ENCODE measurements at places on chromosomes 1 and 21.
A peak's percentile ranks its signal among the peaks of the same experiment; 100 is the strongest.

- no peak for DNase-seq
Observed at GRCh38 chr1:228452194-228453021, 34.8 kb upstream of the RNF187 start.

DNA sequence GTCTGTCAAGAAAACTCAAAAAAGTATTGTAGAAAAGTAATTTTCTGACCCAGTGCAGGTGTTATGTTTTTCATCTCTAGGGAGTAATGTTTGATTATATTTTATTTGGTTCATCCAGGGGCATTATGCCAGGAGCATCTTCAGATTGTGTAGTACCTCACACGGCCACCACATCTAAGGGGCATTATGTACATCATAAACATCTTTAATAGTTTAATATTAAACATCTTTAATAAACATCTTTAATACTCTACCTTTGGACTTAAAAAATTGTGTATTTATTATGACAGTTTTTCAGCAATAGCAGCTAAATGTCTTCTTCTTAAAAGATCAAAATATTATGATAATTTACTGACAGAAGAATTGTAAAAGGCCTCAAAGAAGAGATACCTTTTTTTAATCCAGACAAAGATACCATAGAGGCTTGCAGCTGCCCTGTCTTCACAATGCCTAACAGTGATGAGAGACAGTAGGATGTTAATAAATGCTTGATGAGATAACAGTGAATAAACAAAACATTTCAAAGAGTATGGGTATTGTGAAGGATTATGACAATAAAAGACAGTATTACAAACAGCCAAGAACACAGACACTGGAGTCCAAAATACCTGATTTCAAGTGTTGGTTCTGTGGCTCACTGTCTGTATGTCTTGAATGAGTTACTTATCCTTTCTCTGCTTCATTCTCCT is 240.9 kb upstream of the ADGRL2 start:
- no peak for DNase-seq

DNA sequence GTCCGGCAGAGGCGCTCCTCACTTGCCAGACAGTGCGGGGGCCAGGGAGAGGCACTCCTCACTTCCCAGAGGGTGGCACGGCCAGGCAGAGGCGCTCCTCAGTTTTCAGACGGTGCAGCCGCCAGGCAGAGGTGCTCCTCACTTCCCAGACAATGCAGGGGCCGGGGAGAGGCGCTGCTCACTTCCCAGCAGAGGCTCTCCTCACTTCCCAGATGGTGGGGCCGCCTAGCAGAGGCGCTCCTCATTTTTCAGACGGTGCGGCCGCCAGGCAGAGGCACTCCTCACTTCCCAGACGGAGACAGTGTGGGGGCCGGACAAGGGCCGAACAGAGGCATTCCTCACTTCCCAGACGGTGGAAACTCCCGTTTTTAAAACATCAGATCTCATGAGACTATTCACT is 238.4 kb upstream of the CACYBP start:
- DNase-seq, result no peak

- DNase-seq, result no peak
Observed at GRCh38 chr1:103788377-103788776, 38.7 kb downstream of the AMY1C start.

GRCh38 chr21:46325073-46325912 is 1.3 kb downstream of the PCNT start:
- DNase-seq, result peak; percentile 6

GRCh38 chr1:3323021-3323795 is 131.3 kb upstream of the ARHGEF16 start:
- no peak for DNase-seq

DNA sequence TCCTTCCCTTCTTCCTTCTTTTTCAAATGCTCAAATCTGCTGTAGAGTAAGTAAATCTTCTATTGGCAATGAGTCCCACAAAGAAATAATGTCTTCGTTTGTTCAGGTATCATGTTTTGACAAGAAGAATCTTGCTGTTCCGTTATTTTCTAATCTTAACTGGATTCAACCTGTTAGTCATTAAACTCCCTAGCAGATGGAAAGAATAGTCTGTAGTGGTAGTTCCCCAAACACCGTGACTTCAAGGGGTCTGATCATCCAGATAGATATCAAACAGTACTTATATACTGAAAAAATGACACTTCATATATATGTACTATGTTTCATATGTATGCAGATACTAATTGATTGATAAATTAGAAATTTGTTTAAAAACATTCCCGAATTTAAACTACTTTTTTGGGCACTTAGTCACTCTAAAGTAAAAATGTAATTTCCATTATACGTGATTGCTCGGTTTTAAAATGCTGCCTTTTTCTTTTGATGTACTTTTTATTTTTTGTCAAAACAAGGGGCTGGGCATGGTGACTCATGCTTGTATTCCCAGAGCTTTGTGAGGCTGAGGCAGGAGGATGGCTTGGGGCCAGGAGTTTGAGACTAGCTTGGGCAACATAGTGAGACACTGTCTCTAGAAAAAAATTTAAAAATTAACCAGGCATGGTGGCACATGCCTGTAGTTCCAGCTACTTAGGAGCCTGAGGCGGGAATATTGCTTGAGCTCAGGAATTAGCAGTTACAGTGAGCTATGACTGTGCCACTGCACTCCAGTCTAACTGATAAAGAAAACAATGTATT is 335.7 kb upstream of the SNX7 start:
- no peak for DNase-seq

DNA sequence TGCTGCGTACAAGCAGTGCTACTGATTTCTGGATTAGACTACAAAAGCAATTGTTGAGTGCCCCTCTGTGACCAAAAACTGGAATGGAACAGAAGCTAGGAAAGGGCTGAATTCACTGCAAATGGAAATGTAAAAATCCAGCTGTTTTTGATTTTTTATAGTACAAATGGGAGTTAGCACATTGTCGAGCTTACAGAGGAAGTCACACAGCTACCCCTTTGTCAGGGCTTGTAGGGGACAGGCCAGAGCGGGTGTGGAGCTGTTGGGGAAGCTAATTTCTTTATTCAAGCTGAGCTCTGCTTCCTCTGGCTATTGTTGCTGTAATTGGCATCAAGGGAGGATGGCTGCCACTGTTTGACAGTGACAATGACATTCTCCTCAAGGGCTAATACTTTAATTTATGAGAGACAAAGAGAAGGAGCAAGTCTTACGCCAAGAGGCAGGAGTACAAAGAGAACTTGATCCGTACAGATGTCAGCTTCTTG is 96.1 kb downstream of the SLC35F3 start:
- DNase-seq, result no peak

DNA sequence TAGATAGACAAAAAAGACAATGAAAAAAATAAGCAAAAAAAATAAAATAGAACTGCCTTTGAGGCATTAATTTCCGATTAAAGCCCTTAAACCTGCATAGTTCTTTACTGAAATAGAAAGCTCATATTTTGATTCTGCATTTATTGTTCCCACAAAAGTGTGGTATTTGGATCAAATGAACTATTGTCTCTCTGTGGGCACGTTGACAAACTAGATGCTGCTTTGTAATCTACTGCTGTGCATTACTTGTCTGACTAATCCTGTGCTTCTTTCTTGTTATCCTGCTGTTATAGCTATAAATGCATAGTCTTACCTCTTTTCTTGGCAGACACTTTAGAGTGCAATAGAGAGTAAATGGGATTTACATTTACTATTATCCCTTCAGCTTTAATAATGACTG is 31.4 kb upstream of the SLC35D1 start:
- DNase-seq, result no peak

DNA sequence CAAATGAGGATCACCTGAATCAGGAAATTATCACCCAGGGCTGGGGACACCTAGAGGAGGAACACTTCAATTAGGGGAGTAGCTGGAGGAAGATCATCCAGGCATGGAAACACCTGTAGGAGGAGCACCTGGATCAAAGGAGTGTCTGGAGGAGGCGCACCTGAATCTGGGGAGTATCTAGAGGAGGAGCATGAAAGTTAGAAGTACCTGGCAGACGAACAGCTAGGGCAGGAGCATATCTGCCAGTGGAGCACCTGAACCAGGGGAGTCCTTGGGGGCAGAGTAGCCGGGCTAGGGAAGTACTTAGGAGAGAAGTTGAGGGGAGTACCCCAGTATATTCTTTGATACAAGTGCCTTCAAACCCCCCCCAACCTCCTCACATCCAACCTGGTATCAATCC is 1.3 kb downstream of the C1orf210 start:
- DNase-seq, result no peak

DNA sequence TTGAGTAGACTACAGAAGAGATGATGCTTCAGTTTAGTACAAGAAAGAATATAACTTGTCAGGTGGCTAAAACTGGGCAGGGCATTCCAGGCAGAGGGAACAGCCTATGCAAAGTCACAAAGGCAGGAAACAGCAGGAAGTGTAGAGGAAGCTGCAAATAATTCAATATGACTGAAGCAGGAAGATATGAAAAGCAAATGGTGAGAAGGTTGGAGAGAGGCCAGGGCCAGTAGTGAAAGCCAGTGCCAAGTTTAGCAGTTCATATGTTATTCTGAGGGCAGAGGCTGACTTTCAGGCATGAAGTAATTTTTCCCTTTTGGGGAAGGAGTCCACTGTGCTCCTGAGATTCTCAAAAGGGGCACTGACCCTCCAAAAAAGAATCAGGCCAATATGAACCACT is 8.0 kb upstream of the YBX1 start:
- DNase-seq, result no peak

DNA sequence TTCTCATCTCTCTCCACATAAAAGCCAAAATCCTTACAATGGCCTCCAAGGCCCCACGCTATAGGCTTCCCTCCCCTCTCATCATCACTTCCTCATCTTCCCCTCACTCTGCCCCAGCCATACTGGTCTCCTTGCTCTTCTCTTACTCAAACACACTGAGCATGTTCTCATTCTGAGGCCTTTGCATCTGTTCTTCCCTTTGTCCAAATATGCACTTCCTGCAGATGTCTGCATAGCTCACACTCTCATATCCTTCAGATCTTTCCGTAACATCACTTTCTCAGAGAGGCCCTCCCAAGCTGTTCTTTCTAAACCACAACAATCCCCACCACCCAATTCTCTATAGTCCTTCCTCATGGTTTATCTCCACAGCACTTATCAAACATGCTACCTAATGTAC is 284.1 kb downstream of the HHIPL2 start:
- no peak for DNase-seq

Data from effector memory CD4-positive, alpha-beta T cell (primary cell).